ENCODE measurements at places on chromosomes 1 and 21.

- no peak for DNase-seq
Measured at GRCh38 chr21:32519945-32520874, 65.1 kb downstream of the TCP10L start.

DNA sequence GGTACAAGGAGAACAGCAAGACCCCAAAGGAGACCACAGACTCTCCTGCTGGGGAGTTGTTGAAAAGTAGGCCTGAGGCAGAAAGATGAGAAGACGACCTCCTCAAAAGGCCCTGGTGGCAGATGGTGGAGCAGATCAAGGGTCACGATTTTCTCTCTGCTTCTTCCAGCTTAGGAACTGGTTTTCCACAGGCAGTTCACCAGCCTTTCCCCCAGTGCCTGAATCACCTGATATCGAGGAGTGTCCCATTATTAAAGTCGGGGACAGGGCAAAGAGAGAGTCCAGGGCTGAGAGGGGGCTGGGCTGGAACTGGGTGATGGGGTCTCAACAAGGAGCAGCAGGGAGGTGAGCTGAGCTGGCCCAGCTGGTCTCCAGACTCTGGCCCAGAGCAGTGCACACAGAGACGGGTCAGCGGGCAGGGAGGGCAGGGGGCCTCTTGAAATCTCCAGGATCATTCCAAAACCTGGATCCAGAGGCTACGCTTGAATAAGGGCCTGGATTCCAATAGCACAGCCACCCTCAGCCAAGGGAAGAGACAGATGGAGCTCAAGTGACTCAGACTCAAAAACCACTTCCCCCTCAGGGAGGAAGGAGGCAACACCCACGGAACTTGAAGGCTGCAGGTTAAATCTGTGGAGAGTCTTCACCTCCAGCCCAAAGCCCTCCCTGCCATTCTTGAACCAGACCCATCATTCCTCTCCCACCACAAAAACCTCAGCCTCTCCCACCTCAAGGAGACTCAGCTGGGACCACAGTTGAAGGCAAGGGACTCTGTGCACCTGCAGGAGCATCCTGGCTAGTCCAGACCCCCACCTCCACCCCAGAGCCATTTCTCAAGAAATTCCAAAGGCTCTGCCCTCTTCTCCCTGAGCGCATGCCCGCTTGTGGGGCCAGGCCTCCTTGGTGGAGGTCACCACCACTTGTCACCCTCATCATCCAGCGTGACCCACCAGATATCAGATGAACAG is at the start of gene S100A5:
Gene S100A5 (minus strand): TSS at position 541 of the 968 bp plus-strand sequence. CDS start 743 bp downstream, outside the sequence.
- DNase-seq: no peak

DNA sequence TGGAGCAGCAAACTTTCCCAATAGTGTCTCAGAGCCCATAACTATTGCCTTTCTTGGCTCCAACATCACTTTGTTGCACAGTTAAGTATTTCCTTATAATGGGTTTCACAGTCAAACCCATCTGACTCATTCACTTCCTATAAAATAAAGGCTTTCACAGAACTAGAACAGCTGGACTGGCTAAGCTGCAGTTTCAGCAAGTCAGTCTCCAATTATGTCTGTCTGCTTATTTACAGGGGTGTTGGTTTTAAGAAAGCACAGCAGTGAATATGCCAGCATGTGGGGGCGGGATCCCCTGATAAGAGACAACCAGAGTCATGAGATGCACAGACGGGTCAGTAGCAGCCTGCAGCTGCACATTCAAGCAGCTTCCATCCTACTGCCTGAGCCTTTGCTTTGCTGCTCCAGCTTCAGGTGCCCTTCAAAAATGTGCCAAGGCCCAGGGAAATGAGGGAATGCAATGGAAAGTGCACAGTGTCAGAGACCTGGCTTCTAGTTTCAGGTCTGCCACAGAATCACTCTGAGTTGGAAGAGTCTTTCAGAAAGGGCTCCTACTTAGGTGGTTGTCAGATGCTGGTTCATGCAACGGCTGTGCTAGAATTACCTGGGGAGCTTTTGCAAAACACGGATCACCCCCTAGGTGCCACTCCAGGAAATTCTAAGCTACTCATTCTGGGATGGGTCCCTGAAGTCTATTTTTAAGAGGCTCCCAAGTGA is 24.8 kb downstream of the RNF19B start:
- DNase-seq: peak; percentile 75

DNA sequence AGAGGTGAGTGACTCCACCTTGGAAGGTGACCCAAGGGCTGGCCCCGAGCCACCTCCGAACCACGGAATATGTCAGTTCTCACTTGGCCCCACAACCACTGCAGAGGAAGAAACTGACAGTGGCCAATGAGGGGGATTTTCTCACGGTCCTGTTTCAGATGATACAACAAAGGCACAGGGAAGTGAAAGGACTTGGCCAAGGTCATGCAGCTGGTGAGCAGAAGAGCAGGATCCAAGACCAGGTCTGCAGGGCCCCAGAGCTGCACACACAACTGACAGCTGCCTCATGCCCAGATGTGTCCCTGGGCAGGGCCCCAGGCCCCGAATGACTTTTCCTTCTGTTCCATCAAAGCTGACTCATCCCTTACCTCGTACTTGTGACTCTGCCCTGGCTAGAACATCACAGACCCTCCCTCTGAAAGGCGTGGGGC is 25.8 kb upstream of the EVA1B start:
- DNase-seq: no peak

DNA sequence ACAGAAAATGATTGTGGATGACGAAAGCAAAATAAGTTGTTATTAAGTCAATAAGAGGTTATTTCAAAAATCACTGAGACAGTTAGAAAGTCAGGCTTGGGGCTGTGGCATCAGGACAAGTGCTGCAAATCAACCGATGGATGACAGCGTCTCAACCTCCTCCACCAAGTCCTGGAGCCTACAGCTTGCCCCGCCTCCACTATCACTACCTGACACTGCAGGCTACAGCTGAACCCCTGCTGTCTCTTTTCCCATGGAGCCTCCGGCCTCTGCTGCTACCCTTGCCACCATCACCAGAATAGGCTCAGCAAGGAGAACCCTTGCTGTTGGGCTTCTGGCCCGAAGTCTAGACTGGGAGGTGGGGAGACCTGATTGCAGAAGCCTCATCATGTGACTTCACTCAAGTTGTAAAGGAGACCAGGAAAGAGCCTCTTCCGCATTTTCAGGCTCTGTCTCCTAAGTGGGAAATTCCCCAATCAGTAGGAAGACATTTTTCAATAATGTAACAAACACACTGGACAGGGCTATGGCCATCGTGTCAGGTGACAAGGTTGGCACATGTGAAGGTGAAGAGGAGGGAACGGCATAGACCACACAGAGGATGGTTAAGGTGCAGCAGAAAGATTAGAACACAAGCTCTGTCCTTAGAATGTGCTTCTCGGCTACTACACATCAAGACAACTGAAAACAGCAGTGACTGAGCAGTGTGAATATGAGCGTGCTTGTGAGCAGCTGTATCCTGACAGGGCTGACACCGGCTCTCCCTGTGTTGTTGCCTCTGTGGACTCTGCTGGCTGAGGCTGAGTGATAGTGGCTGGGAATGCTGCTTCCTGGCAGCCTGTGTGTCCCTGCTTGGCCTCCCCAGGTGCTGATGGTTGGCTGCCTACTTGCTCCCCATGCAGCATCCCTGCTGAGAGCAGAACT is 660.7 kb downstream of the PTPRU start:
- DNase-seq: no peak

- DNase-seq: no peak
Measured at GRCh38 chr1:203031467-203031866, 5.2 kb downstream of the PPFIA4 start.

- DNase-seq: no peak
Measured at GRCh38 chr1:108961752-108962486, 1.4 kb downstream of the CLCC1 start.

GRCh38 chr1:177753655-177754054 is 216.2 kb downstream of the SEC16B start:
- DNase-seq: no peak

DNA sequence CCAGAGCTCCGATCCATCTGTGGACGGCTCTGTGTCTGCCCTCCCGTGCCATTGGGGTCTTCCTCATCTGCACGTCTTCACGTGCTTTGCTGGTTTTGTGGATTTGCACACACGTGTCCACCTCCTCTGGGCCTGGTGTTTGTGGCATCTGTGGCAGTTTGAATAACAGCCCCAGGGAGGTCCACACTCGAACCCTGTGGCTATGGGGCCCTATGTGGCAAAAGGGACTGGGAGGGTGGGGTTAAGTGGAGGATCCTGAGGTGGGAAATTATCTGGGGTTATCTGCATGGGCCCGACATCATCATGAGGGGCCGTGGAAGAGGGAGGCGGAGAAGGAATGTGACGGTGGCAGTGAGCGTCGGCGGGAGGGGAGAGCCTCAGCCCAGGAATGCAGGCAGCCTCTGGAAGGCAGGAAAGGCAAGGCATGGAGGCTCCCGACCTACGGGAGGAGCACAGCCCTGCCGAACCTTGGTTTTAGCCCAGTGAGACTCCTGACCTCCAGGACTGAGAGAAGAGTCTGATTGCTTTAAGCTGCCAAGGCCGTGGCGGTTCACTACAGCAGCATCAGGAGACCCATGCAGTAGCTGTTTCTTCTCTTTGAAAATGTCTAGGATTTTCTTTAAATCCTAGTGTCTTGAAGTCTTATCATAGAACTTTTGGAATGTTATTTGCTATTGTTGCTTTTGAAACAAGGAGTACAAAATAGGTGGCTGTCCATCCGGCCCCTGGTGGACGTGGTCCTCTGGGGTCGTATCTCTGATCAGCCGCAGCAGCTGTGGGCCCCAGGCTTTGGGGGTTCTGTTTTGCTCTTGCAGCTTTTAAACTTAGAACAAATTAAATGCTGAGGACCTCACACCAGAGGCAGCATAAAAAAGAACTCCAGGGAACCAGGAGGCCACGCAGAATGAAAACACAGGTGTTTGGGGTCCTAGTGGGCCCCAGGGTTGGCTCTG is 40.0 kb upstream of the LRRC3 start:
- no peak for DNase-seq

- DNase-seq: no peak
Measured at GRCh38 chr1:15287035-15287979, 40.3 kb downstream of the FHAD1 start.

DNA sequence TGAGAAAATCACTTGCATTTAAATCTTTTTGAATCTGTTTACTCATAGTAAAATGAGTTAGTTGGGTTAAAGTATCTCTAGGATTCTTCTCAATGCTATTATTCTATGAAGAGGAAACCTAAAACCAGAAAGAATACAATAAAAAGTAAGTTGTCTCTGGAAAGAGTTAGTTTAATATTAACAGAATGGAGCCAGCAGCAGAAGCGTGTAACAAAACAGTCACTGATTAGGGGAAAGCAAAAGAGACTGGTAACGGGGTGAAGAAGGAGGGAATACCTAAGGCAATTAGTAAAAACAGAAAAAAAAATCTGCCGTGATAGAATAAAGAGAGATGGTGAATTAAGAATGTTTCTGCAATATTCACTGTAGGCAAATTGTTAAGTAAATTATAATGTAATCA is 60.0 kb downstream of the NRDC start:
- DNase-seq: no peak

- DNase-seq: no peak
Measured at GRCh38 chr1:204523605-204524215, 7.5 kb downstream of the MDM4 start.

GRCh38 chr1:44453798-44454349 is 48.8 kb downstream of the RNF220 start:
- no peak for DNase-seq

GRCh38 chr1:23995431-23995837 is 15.3 kb upstream of the SRSF10 start:
- DNase-seq: no peak

GRCh38 chr1:47587891-47588582 is 150.2 kb downstream of the FOXD2 start:
- DNase-seq: no peak

GRCh38 chr1:10054465-10054864 is 21.7 kb downstream of the UBE4B start:
- DNase-seq: no peak

GRCh38 chr1:216723274-216723780 is at the start of gene ESRRG:
TSS of gene ESRRG (minus strand) at chr1:216723429. CDS start at chr1:216723299, 130 bp downstream.
- no peak for DNase-seq

DNA sequence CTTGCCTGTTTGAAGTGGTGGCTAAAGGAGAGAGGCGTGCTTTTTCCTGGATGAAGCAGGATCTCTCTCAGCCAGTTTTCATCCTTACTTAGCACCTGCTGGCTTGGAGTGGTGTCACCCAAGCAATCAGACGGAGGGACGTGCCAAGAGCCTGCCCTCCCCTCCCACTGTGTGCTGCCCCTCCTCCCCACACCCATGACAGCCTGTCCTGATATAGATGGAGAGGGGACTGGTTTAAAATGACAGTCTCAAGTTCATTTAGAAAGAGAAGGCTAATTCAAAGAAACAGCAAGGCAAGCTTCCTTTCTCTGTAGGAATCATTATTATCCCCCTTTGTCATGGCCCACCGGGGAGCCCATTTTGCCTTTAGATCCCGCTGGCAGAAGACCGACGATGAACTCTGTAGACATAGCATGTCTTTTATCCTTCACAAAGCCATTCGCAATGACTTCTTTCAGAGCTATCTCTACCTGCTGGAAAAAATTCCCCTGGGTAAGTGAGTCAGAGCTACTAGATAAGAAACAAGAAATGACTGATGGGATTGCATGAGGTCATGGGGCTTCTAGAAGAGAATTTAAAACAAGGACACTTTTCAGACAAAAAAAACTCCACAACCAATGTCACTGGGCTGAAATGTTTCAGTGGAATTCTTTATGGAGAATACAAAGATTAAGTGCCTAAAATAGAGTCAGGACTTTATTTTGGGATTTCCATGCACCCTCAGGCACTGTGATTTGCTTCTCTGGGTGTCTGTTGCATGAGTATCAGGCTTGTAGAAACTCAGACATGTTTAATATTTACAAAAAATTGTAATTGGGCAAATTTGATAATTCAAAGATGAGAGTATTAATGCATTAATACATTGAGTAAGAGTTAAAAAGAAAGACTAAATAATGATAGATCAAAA is at the start of gene NTMT2:
Gene NTMT2 (plus strand): TSS at position 190 of the 907 bp plus-strand sequence. CDS start 149 bp downstream, at position 339.
- no peak for DNase-seq

GRCh38 chr21:43367296-43367695 is 59.6 kb downstream of the SIK1 start:
- DNase-seq: no peak

GRCh38 chr1:94792473-94793295 is 27.5 kb upstream of the SLC44A3 start:
- peak; percentile 70 for DNase-seq

DNA sequence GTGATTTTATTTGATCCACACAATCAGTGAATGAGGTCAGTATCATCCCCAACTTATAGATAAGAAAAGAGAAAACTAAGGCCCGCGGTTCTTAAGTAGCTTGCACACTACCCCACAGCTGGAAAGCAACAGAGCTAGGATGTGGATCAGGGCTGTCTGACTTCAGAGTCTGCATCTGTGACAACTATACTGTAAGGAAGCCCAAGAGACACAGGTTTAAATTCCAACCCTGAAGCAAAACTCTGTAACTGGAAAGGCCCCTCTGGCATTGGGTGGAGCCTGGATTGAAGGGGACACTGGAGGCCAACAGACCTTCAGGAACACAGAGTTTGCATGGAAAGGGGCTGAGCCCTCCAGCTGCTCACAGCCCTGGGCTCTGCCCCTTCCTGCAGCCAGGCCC is 40.2 kb downstream of the LGR6 start:
- DNase-seq: no peak

GRCh38 chr1:159188375-159188788 is 16.3 kb upstream of the ACKR1 start:
- peak; percentile 4 for DNase-seq

GRCh38 chr1:161531986-161532643 is 7.8 kb downstream of the HSPA6 start:
- no peak for DNase-seq

GRCh38 chr1:218837051-218837450 is 336.6 kb upstream of the LYPLAL1 start:
- DNase-seq: no peak
